ENCODE measurements at places on chromosomes 12 and 14.

- DNase-seq: no peak
These were observed 60.7 kb upstream of the BDKRB2 start for GRCh38 chr14:96143906-96144305.

- no peak for DNase-seq
These were observed 2.6 kb downstream of the DCAF4 start for GRCh38 chr14:72928872-72929271.

DNA sequence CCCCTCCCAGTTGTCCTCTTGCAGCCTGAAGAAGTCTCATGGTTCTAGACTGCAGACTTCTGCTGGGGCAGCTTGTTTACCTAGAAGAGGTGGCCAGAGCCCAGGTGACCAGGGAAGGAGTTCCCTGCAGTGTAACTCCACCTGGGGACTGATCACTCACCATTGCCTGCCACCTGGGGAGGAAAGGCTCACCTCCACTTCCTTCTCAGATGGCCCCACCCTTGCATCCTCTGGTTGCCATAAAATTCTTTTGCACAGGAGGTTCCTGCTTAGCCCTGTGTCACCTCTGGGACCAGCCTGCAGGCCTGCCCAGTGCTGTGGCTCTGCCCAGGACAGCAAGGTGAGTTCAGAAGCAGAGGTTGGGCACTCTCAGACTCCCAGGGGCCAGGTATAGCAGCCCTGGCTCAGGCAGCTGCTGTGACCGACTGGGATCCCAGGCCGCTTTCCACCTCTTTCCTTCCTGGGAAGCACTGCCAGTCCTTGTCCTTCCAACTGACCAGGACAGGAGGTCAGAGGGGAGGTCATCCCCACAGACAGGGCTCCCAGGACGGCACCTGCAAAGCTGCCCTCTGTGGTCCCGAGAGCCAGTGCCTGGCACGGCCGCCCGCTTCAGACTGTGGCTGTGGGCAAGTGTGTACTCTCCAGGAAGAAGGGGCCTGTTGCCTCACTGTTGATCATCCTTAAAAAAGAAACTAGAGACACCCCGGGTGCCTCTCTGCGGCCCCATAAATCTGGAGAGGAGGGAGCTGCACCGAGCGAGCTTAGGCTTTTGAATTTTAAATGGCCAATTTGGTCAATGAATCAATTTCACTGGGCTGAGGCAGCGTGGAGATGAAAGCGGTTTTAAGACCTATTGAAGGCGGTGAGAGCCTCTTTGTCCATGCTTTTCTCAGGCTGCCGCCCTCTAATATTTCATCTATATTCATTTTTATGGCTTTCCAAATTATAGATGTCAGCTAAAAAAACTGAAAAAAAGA, 79.5 kb upstream of the C14orf180 start:
- no peak for DNase-seq

DNA sequence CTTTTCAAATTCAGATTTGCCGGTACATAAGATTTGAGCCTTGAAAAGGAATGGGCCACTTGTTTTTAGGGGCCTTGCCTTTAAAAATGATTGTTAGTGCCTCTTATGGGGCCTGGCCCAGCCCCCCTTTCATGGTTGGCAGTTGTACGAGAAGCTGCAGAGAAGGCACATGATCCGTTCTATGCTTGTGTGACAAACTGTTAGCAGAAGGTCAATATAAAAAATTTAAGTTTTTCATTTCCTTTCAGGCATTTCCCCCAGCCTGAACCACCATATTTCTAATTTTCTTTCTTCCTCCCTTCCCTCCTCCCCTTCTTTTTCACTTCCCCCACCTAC, 119.1 kb downstream of the PLXNC1 start:
- no peak for DNase-seq

DNA sequence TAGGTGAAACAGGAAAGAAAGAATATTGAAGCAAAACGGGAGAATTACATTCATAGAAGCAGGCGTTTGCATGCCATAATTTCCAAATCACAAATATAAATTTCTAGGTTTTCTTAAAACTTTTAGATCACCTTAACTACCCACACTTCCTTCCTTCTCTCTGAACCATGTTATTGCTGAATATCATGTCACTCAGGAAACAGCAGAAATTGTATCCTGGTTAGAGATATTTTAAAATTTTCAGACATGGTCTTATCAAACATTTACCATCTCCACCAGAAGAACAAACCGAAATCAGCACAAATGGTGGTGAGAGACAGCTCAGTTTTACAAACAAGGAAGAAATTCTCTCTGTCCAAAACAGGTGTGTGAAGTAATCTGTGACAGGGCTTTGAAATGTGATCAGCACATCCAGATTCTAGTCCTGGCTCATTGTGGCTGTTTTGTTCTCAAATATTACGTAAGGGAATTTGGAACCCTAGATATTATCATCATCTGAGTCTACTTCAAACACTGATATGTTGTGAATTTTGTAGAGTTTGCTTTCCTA, 16.3 kb downstream of the TESPA1 start:
- no peak for DNase-seq

- no peak for DNase-seq
These were observed 30.1 kb upstream of the NEDD1 start for GRCh38 chr12:96876966-96877365.

DNA sequence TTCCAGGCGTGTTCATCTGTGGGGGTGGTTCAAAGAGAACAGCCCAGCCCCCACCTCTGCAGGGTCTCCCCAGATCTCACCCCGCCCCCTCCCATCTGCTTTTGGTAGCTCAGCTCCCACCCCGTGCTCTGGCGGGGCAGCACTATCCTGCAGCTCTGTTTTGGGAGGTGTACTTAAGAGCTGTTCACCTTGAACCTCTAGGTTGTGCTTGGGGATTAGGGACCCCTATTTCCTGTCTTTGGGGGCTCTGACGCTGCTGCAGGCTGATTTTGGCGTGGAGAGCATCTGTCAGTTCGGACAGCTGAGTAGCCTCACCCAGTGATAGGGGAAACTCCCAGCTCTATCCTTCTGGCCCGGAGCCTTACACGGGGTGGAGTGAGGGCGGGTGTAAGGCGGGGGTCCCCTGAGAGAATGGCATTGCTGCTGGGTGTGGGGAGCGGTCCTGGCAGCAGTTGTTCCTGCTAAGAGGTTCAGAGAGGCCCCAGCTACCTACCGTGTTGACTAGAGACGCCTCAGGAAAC, 765 bp downstream of the TMEM120B start:
- DNase-seq: no peak

DNA sequence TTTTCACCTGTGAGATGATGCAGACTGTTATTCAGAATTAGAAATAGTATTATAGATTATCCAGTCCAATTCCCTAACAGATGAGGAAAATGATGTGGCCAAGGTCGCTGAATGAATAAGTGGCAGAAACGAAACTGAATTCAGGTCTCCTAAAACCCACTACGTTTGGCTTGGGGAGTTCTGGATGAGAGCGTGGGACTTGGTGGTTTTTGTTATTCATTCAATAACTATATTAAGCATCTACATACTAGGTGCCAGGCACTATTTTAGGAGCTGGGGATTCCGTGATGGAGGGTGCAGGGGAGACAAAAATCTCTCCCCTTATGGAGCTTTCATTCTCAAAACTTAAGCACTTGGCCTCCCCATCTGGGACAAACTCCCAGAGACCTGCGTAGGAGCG, 813 bp upstream of the CCDC184 start:
- DNase-seq: no peak

- no peak for DNase-seq
These were observed 909.4 kb upstream of the LRFN5 start for GRCh38 chr14:40697231-40697630.

All from HS-27A (cell line).